NCI-H345 (cell line): ENCODE measurements at places on chromosomes 11 and 22.

- DNase-seq, result no peak
Measured at GRCh38 chr11:122004446-122004845, 111.6 kb downstream of the BLID start.

GRCh38 chr11:89176938-89177337 lies 737 bp upstream of the TYR start:
- DNase-seq, result no peak

DNA sequence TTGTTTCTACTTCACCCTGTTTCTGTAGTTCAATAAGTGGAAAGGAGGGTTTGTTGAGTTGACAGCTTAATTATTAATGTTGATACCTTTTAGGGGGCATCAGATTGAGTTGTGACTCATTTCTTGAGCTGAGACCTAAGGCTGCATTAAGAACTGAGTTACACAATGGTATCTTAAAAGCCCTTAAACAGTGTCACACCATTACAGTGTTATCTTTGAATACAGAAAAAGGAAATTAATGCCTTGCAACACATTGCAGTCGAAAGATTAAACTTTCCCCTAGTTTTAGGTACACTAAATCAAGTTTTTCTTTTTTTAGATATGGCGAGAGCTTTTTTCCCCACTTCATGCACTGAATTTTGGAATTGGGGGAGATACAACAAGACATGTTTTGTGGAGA lies 16.7 kb downstream of the PAFAH1B2 start:
- DNase-seq, result no peak

DNA sequence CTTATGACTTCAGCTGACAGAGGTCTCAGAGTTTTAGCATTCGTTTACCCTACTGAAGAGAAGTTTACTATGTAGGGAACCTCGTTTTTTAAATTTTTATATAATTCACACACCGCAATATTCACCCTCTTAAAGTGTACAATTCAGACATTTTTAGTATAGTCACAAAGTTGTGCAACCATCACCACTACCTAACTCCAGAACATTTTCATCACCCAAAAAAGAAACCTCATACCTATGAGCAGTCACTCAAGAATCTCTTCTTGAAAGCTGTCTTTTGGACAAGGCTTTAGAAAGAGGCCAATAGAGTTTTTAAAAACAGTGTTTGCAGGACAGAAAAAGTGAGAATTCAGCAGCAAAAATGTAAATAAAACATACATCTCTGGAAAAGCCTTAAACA lies 39.5 kb upstream of the CLNS1A start:
- no peak for DNase-seq

- no peak for DNase-seq
Measured at GRCh38 chr11:6677018-6677417, 6.1 kb downstream of the MRPL17 start.
